Astrocyte (in vitro differentiated cells and primary cell): ENCODE measurements at places on chromosomes 2 and 18. TPM values are rescaled to one million over a fixed set of nuclear protein-coding genes. Genes with fewer than 3 reads are reported as not detected.

DNA sequence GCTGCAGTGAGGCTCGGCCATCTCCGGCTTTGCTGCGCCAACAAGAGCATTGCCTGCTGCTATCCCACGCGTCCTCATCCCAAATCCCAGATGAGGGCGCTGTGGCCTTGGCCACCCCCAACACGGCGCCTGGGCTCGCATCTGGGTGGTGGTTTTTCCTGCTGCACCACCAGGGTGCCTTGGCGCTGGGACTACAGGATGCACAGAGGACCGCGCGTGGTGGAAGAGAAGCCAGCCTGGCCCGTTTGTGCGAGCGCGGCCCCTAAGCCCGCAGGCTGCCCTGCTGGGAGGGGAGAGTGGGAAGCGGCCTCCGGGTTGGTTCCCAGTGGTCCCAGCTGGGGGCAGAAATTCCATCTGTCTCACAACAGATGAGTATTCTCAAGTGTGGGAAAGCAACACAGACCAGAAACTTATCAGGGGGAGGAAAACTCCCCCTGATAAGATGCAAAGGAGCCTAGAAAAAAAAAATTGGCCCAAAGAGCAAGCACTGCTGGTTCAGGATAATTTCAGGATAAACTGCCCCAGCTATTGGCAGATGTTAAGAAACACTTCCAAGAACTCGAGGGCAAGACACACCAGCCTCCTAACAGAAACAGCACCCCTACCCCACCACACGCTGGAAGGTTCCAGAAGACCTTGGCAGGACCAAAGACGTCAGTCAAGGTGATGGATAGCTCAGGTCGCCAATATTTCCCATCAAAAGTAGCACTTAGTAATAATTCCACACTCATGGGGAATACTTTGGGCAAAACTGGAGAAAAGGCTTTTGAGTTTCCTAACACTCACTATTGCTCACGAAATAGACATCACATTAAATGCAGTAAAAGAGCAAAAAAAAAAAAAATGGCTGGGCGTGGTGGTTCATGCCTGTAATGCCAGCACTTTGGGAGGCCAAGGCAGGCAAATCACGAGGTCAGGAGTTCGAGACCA lies 152.1 kb downstream of the PXDN start:
- DNase-seq, result peak; percentile 85
- H3K27me3 ChIP-seq, result no peaks in the 10 kb centered on the region
- H3K4me1 ChIP-seq, result peaks cover 60% of the 10 kb centered on the region
- H3K4me3 ChIP-seq, result no peak overlapping the region

DNA sequence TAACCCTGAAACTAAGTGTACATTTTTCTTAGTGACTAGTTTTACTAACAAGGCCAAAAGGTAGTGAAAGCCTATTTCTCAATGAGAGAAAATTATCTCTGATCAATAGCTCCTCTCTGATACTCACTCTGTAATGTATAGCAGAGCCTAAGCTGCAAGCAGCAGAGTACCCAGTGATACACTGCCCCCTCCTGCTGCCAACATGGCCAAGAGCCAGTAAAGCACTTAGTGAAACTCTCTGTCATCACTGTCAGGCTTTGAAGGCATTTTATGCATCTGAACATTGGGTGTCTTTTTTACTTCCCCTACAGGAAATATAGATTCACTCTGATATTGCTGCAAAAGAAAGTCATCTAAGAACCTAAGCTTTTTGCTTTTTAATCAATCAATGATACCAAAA lies 784.1 kb upstream of the CDH7 start:
- H3K4me1 ChIP-seq, result no peaks in the 10 kb centered on the region
- no peaks in the 10 kb centered on the region for H3K27me3 ChIP-seq
- H3K27ac ChIP-seq, result no peak overlapping the region
- DNase-seq, result no peak
- H3K4me3 ChIP-seq, result no peak overlapping the region

DNA sequence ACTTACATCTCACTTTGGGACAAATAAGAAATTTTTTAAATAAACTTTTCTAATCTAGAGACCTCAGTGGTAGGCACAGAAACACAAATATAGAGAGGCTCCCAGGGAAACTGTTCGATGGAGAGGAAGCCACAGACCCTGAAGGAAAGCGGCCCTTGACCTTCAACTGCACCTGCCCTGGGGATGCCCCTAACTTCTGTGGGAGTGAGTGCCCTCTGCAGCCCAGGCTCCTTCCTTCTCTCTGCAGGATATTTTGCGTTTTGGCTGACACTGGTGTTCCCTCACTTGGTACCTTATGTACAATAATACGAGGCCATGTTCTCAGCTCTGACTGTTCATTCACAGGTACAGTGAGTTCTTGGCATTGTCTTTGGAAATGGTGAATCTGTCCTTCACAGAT lies 64.8 kb upstream of the MAL start:
- no peak overlapping the region for H3K27ac ChIP-seq
- peaks cover 7% of the 10 kb centered on the region for H3K27me3 ChIP-seq
- DNase-seq, result no peak
- no peak overlapping the region for H3K4me3 ChIP-seq

DNA sequence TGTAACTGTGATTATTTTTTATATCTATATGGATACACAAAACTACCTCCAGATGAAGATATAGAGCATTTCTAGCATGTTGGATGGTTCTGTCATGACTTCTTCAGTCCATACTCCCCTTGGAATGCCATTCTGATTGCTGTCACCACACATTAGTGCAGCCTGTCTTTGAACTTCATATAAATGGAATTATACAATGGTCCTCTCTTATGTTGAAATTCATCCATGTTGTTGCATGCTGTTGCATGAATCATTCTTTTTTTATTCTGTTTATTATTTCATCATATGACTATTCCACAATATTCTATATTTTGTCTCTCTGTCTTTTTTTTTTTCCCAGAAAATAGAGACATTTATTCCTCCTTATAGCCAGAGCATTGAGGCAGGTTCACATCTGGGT lies 74.1 kb downstream of the OSBPL6 start:
- H3K27ac ChIP-seq, result no peak overlapping the region
- no peak overlapping the region for H3K4me3 ChIP-seq
- no peaks in the 10 kb centered on the region for H3K36me3 ChIP-seq
- no peak for DNase-seq
- H3K27me3 ChIP-seq, result no peaks in the 10 kb centered on the region

DNA sequence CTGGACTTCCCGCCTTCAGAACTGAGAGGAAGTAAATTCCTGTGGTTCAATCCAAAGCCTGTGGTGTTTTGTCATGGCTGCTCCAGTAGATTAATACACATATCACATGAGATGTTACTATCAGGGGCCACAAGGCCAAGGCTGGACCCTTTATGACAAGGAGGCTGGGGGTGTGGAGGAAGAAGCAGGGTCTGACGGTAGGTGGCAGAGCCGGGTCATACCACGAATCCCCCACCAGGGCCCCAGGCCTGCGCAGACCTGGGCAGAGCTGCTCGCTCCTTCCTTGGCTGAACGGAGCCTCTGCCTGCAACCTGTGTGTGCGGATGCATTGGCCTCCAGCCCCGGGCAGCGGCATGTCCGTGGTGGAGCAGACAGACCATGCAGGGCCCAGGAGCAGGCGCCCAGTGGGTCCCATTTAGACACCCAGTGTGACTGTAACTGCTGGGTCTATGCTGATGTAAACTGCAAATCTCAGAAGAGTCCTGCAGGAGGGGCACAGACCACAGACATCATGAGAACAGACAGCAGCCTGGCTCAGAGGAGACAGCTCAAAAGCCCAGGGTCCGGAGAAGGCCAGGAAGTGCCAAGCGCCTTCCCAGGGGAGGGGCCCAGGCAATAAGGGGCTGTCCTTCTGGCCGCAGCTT lies 155.2 kb downstream of the PXDN start:
- no peaks in the 10 kb centered on the region for H3K36me3 ChIP-seq
- H3K27me3 ChIP-seq, result no peaks in the 10 kb centered on the region
- peaks cover 54% of the 10 kb centered on the region for H3K4me1 ChIP-seq
- no peak overlapping the region for H3K4me3 ChIP-seq

DNA sequence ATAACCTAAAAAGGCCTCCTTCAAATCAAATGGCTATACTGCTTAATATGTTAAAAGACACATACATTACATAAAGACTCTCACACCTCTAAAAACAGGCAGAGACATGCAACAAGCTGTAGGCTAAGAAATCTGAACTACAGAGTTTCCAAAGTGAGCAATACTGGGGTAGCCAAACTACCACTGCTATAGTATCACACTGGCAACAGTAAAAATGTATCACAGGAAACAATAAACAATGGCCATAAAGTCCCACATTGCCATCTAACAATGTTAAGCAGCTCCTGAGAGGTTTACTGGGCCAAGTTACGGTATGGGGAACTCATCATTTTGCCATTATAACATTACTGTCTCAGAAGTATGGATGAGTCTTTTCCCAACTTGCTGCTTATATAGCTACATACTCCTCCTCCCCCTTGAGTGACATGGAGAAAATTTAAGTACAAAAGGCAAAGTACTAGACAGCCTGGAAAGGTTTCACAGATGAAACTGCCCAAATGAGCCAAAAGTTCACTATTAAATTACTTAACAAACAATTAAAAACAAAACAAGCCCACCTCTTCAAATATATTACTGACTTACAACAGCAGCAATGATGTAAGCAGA lies 50.3 kb downstream of the SS18 start:
- no peak overlapping the region for H3K4me3 ChIP-seq
- H3K36me3 ChIP-seq, result peaks cover 21% of the 10 kb centered on the region
- H3K27me3 ChIP-seq, result no peaks in the 10 kb centered on the region
- no peak for DNase-seq

- H3K4me1 ChIP-seq, result no peaks in the 10 kb centered on the region
- H3K4me3 ChIP-seq, result no peak overlapping the region
- H3K27ac ChIP-seq, result no peak overlapping the region
- no peak for DNase-seq
- H3K27me3 ChIP-seq, result no peaks in the 10 kb centered on the region
These were observed 199.9 kb downstream of the MEIS1 start for GRCh38 chr2:66634784-66635183.

DNA sequence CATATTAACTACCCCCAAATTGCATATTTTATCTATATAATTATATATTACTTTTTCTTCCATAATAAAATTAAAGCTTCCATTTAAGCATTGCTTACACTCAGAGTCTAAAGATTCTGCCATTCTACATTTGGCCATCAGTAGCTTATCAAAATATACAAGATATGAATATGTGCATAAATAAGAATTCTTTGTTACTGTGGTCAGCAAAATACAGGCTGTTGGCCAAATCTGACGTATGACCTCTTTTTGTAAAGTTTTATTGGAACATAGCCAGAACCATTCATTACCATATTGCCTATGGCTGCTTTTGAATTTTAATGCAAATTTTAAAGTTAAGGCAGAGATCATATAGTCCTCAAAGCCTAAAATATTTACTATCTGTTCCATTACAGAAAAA lies 643.9 kb upstream of the VRK2 start:
- H3K4me3 ChIP-seq, result no peak overlapping the region
- H3K27me3 ChIP-seq, result no peaks in the 10 kb centered on the region
- DNase-seq, result no peak
- H3K36me3 ChIP-seq, result no peaks in the 10 kb centered on the region
- H3K4me1 ChIP-seq, result no peaks in the 10 kb centered on the region

DNA sequence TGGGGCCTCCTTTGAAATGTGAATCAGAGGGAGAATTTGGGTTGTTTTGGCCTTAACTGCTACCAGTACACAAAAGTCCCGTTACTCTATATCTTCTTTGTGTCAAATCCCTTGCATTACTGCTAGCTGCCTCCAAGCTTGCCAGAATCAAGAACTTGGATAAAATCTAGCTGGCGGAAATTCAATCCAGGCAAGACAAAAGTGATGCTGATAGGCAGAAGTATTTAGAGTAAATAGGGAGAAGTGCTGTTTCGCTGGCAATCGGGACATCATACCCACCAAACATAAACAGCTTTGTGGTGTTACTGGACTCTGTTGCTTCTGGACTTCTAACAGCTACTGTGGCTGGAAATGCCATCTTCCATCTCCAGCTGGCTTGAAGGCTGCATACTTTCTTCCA lies 2.5 kb downstream of the IFIH1 start:
- H3K36me3 ChIP-seq, result no peaks in the 10 kb centered on the region
- no peak overlapping the region for H3K27ac ChIP-seq
- no peaks in the 10 kb centered on the region for H3K27me3 ChIP-seq
- no peak overlapping the region for H3K4me3 ChIP-seq

GRCh38 chr2:119222863-119223520 lies 642 bp upstream of the STEAP3 start:
- H3K27ac ChIP-seq, result no peak overlapping the region
- H3K4me3 ChIP-seq, result peak overlapping the region; percentile 73
- H3K36me3 ChIP-seq, result no peaks in the 10 kb centered on the region
- DNase-seq, result no peak

- no peaks in the 10 kb centered on the region for H3K27me3 ChIP-seq
- no peak overlapping the region for H3K4me3 ChIP-seq
- peaks cover 4% of the 10 kb centered on the region for H3K4me1 ChIP-seq
These were observed 7.1 kb downstream of the RNF144A start for GRCh38 chr2:6924101-6924923.

DNA sequence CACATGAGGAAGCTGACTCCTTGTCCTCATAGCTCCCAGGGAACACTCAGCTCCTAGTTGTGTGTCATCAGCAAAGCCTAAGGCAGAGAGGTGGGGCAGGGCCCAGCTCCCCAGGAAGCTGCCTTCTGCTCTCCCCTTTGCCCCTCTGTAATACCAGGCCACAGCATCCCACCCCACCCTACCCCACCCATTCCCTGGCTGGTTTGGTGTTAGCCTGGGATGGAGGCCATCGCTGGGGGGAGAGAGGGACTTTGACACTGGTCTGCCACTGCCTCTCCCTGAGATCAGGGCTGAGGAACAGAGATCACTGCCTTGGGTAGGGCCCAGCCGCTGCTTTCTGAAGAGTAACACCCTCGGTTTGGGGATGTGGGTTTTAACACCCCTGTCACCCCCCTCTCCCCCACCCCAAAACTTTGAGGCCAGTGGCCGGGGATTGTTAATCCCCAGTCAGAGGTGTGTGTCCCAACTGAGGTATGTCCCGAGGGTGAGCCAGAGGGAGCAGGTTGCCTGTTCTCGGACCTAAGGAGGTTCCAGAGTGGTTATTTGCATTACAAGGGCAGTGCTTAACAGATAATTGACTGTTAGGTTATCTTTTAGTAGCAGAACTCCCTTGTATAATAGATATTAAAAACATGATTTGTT lies 41.4 kb downstream of the TET3 start:
- no peaks in the 10 kb centered on the region for H3K36me3 ChIP-seq
- no peaks in the 10 kb centered on the region for H3K27me3 ChIP-seq
- no peak for DNase-seq
- no peak overlapping the region for H3K4me3 ChIP-seq

Gene AOX1
- 1.6 and 3.4 TPM in 2 replicates for total RNA-seq

Gene RRM2
- 6.8 and 11.9 TPM in 2 replicates for total RNA-seq

Gene EGR4
- not detected in 2 replicates for total RNA-seq

Gene PIEZO2
- total RNA-seq, result 5.3 and 11.8 TPM in 2 replicates

Gene RAB27B
- 0.91 and 1.1 TPM in 2 replicates for total RNA-seq
